ENCODE measurements at places on chromosomes 3 and 15.

- DNase-seq = no peak
Observed at GRCh38 chr3:42830437-42831320, 21.4 kb downstream of the ACKR2 start.

DNA sequence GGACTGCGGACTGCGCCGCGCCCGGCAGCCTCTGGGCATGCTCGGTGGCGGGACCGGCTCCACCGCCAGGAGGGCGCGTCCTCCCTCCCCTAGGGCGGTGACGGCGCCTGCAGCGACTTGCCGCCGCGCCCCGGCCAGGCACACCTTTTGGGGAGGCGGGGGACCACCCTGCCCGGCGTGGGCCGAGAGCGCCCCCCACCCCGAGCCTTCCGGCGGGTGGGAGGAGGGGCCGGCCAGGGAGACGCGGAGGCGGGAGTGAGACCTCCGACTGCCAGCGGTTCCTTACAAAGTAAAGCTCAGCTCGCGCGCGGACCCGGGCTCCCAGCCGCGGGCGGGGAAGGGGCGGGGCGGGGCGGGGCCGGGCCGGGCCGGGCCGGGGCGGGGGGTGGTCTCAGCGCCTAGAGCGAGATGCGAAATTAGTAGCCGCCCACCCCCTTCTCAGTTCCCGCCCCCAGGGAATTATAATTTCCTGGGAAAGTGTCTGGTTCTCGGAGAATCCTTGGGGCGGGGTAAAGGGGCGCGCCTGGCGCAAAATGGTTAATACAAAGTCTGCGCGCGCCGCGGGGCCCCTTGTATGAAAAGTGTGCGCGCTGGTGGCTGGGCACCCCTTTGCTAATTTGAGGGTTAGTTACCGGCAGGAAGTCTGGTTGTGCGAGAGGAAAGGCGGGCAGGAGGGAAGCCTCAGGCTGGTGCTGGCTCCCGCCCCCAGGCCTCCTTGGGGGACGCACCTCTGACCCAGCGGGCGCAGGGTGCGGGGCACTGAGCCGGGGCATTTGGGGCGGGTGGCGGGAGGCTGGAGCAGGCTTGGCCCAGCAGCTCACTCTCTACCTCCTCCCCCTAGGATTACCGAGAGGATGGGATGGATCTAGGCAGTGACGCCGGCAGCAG, 224.8 kb upstream of the IL12A start:
- no peak for DNase-seq

- peak; percentile 62 for DNase-seq
Observed at GRCh38 chr15:92803852-92804609, 96.1 kb upstream of the CHD2 start.

DNA sequence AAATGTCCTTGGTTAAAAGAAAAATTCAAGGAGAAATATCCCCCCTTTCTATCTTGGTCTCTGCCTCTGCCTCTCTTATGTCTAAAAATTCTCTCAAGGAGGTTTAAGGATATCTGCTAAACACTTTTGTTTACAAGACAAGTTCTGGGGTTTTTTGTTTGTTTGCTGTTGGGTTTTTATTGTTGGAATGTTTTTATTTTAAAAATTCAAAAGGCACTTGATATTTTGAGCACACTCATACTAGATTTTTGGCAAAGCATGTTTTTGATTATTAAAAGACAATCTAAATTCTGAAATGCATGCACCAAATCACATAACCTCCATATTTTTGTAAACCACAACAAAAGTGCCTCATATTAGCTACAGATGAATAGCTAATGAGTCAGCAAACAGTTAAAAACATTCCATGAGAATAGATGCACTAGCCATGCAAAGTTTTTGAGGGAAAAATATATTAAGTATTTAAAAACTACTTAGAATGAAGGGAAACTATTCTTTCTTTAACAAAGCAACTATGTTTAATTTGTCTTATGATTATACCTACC, 84.6 kb downstream of the ZBTB20 start:
- no peak for DNase-seq

- no peak for DNase-seq
Observed at GRCh38 chr15:27589782-27590181, 509.3 kb downstream of the OCA2 start.

GRCh38 chr3:129747992-129748391, 141.5 kb upstream of the PLXND1 start:
- no peak for DNase-seq

DNA sequence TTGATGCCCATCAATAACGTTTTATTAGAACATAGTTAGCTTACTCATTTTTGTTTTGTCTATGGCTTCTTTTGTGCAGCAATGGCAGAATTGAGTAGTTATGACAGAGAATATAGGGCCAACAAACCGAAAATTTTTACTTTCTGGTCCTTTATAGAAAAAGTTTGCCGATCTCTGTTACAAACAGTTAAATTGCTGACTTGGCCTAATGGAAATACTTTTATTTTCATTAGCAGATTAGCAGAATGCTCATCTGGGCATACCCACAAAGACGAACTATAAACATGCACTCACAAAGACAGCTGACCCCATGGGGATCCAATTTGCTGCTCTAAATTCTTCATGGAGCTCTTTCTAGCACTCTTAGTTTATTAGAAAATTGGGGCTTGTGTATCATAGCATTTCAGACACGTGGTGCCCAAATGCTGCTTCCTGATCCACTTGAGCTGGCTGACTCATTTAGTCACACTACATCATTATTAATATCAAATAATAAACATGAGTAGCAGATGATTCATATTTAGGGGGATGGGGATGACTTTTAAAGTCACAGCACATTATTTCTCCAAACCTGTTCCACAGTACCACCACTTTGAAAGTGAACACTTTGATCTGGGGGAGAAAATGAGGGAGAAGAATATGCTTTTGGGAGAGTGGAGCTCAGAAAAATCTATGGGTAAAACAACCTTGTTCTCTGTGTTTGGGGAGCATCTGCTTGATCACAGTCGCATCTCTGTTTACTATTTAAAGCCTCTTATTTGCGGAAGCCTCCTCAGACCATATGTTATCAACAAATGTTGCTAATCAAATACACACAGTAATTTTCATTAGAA, 228.1 kb upstream of the FEZF2 start:
- DNase-seq = no peak

GRCh38 chr3:100041328-100041749, 73.0 kb downstream of the FILIP1L start:
- no peak for DNase-seq
